ENCODE measurements at places on chromosomes 3 and 15.

- no peak for DNase-seq
Measured at GRCh38 chr3:23668430-23668904, 137.3 kb upstream of the UBE2E1 start.

DNA sequence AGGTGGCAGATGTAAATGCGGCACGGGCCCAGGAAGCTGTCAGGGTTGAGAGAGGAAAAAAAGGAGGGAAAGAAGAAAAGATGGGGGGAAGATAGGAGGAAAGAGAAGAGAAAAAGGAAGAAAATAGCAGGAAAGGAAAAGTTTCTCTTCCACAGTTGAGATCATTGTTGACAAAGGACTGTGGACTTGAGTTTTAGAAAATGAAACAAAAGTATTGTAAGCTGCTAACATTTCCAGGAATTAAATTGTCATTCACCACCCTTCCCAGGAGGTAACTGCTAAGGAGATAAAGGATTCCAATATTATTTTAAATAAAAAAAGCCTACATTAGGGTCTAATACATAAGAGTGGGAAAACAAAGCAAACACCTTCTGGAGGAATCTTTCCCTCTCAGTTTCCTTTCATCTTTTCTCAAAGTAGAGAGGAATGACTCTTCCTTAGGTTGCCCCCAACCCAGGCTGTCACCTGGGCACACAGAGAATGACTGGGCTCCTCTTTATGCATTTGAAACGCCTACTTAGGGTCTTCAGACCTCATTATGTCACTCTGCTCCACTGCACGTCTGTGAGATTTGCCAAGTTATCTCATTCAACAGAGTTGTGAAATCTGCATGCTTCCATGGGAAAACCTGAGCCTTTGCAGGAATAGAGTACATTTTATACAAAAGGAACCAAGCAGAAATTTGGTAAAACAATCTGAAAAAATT lies 194.0 kb downstream of the TNIK start:
- no peak for DNase-seq

DNA sequence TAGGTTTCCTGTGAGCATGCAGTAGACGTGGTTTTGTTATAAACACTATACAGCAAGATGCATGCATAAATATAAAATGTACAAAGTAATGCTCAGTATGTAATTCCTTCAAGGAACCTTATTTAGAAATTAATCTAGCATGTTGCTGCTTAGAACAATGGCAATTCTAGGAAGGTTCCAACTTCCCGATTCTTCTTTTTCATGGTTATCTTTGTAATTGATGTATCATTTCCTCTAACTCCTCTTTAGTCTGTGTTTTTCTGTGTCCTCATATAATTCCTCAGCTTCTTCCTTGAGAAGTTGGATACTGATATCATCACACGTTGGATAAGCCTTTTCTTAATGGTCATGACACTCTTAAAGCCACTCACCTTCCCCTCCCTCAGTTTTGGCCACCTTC lies 3.5 kb downstream of the TSEN2 start:
- DNase-seq = no peak

- no peak for DNase-seq
Measured at GRCh38 chr3:126450219-126450618, 25.5 kb downstream of the ZXDC start.

- DNase-seq = no peak
Measured at GRCh38 chr15:100703032-100703578, 100.7 kb downstream of the ASB7 start.

Data from activated T-helper 1 cell treated with Interleukin-2 at 50 U/mL for 16 hours (primary cell).